Left hindlimb (tissue), 1 donor: ENCODE measurements at places on chromosomes 3 and 15.

DNA sequence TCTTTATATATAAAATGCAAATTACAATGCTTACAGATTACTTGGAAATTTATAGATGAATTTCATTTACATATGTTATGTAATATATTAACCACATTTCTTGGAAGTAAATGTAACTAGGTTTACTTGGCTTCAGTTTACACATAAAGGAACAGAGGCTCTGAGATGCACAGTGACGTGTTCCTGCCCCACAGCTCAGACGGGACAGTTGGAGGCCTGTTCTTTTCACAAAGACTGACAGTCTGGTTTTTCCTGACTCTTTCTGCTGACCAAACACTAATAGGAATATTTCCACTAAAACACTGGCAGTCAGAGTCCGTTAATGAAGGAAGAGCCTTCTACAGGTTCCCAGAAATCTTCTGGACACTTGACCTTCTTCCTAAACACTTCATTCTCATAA lies 336.1 kb downstream of the MFSD1 start:
- DNase-seq = no peak

DNA sequence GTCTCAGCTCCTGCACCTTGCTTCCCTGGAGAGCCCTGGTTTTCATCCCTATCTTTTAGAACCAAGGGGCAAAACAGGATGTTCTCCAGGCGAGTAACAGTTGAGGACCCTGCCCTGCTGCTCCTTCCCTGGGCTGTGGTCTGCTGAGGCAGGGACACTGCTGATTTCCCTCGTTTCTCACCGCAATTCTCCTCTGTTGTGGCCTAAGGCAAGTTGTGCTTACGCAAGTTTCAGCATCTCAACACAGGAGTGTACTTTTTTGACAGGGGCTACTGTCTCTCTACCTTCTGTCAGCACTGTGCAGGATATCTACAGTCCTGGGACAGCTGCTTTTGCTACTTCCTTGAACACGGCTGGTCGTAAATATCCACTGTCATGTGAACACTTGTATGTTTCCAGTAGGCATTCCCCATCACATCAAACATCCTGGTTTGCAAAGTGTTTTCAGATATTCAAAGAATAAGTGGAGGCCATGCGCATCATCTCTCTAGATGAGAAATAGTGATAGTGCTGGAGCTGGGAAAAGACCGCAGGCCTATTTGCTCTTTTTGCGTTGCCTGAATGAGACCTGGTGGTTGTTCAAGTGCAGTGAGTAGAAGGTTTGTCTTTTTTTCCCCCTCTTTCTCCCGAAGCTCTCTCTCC lies 110.1 kb upstream of the PLXNA1 start:
- DNase-seq = no peak

GRCh38 chr3:10392906-10393461 lies 72.1 kb upstream of the SEC13 start:
- DNase-seq = no peak

GRCh38 chr15:55658886-55659285 lies 70.7 kb upstream of the PYGO1 start:
- DNase-seq = no peak

GRCh38 chr15:90481023-90481422 lies 48.7 kb upstream of the CRTC3 start:
- no peak for DNase-seq

DNA sequence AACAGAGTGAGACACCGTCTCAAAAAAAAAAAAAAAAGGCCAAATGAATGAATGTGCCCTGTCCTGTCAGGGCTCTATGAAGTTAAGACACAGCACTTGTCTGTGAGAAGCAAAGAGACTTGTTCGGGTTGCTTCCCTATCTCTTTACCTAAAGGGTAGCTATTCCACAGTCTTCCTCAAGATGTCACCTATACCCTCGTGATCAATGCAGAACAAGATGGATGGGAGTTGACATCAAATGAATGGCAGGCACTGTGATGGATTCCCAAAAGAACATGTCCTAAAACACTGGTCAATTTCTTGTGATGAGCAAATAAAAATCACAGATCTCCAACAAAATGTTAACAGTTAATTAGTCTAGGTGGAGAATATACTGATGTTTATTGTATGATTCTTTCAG lies 9.5 kb downstream of the TADA3 start:
- no peak for DNase-seq
